ENCODE measurements at places on chromosomes 5 and 9. TPM values are rescaled to one million over a fixed set of nuclear protein-coding genes. Genes with fewer than 3 reads are reported as not detected.

ZCCHC7 gene
- total RNA-seq, result 17.9 TPM

SAPCD2 gene
- 36.3 TPM for total RNA-seq

PCDHA1 gene
- total RNA-seq, result 0.17 TPM

DNA sequence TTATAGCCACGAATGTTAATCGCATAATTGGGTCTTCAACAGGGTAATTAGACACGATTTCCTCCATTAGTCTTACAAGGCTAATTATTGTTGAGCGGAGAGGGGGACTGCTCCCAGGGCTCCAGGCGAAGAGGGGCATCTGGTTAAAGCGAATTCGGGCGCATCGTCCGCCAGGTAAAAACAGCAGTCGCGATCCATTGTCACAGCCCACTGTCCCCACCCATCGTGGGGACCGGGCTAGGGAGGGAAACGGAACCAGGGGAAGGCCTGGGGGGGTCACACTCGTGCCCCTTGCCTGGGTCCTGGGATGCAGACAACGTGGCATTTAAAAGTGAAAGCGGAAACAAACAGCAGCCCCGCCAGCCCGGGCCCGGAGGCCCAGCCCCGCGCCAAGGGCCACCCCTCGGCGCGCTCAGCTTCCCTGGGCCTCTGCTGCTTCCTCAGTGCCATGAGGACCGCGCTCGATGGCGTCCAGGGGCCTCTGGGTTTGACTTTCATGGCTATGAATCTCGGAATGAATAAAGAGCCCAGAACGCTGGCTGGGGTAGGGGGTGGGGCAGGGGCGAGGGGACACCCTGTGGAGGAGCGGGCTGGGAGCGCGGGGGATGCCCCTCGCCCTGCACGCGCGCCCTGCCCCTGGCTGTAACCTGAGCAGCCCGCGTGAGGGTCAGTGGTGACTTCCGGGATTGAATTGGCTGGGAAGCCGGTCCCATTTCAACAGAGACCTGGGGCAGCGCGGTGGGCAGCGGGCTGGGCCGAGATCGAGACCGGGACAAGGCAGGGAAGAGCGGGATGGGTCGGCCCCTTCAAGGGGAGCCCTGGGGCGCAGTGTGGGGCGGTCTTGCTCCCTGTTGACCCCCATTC is 99.9 kb downstream of the GTF3C4 start:
- peak; percentile 50 for DNase-seq

SLC46A2 gene
- total RNA-seq, result not detected

GRCh38 chr5:8136271-8136670 is 267.3 kb downstream of the MTRR start:
- no peak for DNase-seq

DNA sequence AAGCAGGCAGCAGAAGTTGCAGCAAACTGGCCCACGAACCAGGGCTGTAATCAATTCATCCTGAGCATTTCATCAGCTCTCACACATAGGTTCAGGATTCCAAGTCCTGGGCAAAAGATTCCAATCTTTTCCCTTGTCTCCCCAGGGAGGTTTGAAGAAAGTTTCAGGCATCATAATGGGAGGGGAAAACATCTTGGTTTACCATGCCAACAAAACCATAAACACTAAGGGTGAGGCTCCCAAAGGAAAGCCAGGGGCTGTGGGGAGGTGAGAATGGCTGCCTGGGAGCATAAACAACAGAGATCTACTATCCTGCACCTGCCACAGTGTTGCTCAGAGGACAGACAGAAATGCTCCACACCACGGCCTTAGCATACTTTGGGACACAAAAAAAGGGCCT is 94.6 kb downstream of the SH3TC2 start:
- DNase-seq, result no peak

BNC2 gene
- 8.6 TPM for total RNA-seq

ARL14EPL gene
- not detected for total RNA-seq

DNA sequence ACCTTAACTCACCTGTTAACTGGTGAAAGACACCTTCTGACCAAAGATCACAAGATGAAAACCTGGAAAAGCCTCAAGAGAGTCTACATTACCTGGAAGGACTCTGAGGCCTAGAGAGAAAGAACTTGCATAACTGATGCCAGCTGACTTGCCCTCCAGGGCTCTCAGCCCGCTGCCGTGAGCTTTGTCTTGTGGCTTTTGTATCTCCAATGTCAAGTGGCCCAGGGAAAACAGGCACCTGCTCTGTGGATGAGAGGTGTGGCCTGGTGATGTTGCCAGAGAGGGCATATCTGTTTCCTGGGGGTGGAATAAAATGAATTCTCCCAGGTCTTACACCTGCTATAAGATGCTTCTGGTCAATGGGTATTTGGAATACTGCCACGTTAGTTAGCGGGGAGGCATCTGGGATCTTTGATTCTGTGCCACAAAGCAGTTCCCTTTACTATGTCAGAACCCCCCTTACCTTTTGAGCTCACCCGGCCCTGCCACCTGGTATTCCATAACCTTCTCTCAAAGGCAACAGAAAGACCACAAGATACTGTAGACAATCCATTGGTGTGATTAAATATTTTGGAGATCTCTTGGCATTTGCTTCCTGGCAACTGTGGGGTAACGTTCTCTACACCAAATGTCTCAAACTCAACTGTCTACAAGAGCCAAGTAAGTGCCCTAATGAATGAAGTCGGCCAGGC is 54.9 kb upstream of the N4BP3 start:
- DNase-seq, result no peak

DNA sequence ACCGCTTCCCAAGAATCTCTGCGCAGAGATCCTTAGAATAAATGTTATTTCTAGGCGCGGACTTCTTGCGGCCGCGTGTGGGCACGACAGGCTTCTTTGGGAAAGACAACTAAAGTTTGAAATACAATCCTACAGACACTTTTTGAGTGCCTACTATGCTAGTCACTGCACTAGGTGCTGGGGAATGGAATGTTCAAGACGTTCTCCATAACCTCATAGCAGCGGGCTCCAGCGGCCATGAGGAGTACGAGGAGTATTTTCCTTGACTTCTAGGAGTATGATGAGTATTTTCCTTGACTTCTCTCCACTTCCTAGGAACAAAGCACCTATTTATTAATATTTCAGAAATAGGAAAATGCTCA is 636 bp upstream of the PWWP2A start:
- DNase-seq, result no peak

DNA sequence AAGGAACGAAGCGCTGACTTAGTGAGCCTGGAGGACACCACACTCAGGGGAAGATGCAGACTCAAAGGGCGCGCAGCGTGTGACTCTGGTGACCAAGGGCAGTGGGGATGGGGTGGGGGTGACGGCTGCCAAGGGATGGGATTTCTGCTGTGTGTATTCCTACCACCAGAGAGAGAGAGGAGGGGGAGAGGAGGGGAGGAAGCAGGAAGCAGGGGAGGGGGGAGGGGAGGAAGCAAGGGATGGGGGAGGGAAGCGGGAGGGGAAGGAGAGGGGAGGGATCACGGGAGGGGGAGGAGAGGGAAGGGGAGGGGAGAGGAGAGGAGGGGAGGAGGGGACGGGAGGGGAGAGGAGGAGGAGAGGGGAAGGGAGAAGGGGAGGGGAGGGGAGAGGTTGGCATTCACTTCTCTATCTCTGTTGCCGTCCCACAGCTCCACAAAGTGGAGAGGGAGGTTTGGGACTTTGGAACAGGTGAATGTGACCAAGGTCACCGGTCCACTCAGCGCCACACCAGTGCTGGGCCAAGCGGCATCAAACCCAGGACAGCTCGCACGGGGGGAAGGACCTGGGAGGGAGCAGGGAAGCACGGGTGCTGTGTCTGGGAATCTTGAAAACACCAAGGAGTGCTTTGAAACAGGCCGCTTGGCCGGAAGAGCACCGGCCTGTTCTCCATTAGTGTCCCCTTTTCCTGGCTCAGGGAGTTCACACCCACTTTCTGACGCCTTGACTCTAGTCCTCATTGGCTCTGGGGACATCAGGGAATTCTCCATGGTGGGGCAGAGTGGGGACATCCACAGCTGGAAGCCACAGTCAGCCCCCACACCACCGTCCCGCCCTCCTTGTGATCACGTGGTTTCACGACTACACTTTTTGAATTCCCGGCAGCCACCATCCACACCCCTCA is 77.4 kb downstream of the VAV2 start:
- no peak for DNase-seq

GRCh38 chr9:136868644-136869043 is 2.5 kb upstream of the EDF1 start:
- DNase-seq, result no peak

PCDHB4 gene
- 0.17 TPM for total RNA-seq

DNA sequence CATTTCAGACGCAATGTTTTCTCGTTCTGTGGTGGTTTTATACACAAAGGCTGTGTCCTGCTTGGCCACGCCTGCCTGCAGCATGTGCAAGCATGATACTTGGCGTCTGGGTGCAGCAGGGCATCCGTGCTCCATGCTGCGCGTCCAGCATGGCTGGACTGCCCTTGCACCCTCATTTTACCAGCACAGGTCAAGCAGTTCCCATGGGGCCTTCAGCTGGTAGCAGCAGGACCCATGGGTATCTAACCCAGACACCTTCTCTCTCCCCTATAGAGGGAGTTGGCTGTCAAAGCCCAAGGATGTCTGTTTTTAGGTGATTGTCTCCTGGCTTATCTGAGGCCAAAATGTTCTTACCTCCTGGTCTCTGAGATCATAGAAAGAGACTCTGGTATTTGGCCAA is 158.3 kb upstream of the PITX1 start:
- no peak for DNase-seq

- DNase-seq, result peak; percentile 14
Observed at GRCh38 chr9:79127661-79128060, 444.1 kb upstream of the TLE4 start.

GRCh38 chr9:96514800-96515158 is 64.8 kb downstream of the HABP4 start:
- no peak for DNase-seq

OR1Q1 gene
- not detected for total RNA-seq

DNA sequence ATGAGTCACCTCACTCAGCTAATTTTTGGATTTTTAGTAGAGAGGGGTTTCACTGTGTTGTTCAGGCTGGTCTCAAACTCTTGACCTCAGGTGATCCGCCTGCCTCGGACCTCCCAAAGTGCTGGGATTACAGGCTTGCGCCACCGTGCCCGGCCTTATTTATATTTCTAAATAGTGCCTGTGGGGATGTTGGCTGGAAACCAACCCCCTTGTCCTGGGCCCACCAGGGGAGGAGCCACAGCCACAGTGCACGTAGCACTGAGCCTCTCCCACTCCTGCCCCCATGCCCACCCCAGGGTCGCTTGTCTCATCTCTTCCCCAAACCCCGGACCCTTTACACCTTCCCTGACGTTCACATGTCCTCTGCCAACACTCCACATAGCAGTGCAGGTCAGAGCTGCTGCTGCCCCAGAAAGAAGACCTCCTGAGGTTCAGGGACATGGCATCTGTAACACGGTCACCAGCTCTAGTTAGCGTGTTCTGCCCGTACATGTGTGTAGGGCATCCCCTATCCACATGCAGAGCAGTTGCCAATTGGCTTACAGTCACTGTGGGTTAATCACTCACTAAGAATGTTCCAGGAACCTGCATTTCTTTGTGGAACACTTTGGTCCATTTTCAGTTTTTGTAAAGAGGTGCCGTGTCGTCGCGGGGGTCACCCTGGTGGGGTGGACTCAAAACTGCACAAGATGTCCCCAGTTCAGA is 10.2 kb upstream of the MRPS2 start:
- DNase-seq, result no peak

DNA sequence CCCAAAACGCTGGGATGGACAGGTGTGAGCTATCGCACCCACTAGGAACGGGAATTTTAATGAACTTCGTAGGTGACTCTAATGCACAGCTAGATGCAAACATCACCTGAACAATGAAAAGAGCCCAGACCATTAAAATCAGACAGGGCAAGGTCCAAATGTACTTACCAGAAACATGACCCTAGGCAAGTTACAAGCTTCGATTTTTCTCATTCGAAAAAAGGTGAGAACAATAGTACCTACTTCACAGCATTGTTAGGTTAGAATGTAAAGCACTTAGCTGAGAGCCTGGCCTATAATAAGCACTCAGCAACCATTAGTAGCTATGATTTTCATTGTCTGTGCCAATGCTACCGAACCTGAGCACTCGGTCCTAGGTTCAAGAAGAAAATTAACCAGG is 5.8 kb upstream of the KLHL3 start:
- no peak for DNase-seq

DNA sequence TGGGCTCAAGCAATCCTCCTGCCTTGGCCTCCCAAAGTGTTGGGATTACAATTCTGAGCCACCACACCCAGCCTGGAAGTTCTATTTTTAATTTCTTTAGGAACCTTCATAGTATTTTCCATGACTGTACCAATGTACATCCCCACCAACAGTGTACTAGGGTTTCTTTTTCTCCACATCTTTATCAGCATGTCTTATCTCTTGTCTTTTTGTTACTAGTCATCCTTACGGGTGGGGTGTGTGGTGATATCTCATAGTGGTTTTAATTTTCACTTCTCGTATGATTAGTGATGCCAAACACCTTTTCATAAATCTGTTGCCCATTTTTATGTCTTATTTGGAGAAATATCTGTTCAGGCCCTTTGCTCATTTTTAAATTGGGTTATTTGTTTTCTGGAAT is 123.0 kb upstream of the MEF2C start:
- no peak for DNase-seq

- peak; percentile 55 for DNase-seq
Observed at GRCh38 chr9:15277400-15278090, 29.5 kb downstream of the TTC39B start.

MARCHF11 gene
- total RNA-seq, result not detected

- peak; percentile 7 for DNase-seq
Observed at GRCh38 chr5:147887930-147888329, 9.4 kb downstream of the SCGB3A2 start.

REEP2 gene
- 0.68 TPM for total RNA-seq

DNA sequence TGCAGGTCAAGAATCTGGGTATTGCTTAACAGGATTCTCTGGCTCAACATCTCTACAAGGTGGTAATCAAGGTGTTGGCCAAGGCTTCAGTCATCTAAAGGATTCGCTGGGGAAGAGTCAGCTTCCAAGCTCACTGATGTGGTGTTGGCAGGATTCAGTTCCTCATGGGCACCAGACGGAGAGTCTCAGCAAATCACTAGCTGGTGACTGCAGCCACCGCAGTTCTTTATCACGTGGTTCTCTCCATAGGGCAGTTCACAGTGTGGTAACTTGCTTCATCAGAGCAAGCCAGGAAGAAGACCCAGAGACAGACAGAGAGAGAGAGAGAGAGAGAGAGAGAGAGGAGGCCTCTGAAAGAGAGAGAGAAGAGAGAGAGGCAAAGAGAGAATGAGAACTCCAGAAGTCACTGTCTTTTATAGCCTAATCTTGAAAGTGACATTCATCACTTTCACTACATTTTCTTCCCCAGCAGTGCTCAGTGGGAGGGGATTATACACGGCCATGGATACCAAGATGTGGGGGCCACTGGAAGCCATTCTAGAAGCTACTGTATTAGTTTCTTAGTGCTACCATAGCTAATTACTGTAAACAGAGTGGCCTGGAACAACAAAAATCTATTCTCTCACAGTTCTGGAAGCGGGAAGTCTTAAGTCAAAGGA is 109.2 kb upstream of the SMIM23 start:
- DNase-seq, result no peak

Data from dermis blood vessel endothelial cell (primary cell).